NCI-H1417 (cell line): ENCODE measurements at places on chromosomes 6 and 20.

DNA sequence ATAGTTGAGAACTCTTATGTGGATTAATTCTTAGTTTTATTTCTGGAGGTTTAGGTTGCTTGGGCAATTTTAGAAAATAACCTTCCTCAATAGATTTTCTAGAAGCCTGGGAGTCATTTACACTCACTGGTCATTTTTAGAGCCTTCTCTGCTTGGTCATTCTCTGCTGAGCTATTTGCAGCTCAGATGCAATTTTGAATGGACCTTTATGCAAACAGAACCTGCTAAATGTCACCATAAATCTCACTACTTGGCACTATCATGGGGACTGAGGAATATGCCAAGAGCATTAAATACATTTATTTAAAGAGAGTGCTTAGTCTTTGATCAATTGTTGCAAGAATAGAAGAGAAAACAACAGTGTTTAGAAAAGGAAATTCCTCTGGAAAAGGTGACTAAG is 154.0 kb downstream of the CLVS2 start:
- no peak for DNase-seq

GRCh38 chr6:11353921-11354389 is 121.5 kb upstream of the NEDD9 start:
- DNase-seq: no peak

- no peak for DNase-seq
These were observed 13.4 kb downstream of the NAPB start for GRCh38 chr20:23407781-23408464.

- no peak for DNase-seq
These were observed 100.8 kb upstream of the GPR6 start for GRCh38 chr6:109877028-109878004.

DNA sequence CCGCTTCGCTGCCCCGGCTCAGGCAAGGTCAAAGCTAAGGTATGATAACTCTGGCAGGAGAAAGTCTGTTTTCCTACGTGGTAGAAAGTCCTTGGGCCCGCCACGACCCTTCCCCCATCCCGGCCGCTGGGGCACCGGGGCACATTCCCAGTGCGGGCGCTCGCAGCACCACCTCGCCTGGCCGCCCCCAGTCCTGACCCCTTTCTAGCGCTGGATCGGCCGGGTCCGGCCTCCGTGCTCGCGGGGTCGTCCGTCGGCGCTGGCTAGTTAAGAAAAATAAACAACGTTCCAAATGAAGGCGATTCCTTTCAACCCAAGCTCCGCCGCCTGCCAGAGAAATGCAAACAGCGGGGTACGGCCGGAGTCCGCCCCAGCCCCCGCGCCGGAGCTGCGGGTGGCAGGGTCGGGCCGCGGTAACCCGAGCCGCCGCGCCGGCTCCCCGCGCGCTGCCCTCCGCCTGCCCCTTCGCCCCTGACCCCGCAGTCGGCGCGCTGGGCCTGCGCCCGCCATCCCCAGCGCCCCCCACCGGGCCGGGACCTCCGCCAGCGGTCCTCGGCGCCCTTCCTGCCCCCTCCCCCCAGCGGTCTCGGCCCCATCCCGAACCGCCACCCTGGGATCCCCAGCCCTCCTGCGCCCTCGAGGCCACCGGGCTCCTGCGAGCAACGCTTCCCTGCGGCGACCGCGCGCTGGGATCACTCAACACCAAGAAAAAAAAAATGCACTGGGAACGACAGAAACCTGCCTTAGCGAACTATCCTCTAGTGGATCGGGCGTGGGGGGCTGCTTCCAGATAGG is 37.6 kb downstream of the NCR2 start:
- no peak for DNase-seq

DNA sequence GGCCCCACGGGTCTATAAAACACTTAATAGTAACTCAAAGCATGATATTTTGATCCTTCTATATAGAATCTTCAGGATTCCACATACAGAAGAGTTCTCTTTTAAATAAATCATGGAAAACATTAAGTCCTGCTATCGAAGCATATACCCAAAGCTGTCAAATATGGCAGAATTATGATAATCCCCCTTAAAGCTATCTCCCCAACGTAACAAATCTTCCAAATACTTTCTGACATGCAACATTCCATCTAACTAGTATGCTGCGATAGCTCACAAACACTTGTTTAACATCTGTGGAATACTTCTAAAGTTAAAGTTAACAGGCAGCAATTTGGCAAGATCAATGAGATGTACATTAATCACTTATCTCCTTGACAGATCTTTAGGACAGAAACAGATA is 371.0 kb upstream of the RUNX2 start:
- DNase-seq: no peak

GRCh38 chr6:12467706-12468670 is 177.8 kb downstream of the EDN1 start:
- no peak for DNase-seq

- DNase-seq: peak; percentile 80
These were observed 929 bp downstream of the CDH22 start for GRCh38 chr20:46307139-46307998.

DNA sequence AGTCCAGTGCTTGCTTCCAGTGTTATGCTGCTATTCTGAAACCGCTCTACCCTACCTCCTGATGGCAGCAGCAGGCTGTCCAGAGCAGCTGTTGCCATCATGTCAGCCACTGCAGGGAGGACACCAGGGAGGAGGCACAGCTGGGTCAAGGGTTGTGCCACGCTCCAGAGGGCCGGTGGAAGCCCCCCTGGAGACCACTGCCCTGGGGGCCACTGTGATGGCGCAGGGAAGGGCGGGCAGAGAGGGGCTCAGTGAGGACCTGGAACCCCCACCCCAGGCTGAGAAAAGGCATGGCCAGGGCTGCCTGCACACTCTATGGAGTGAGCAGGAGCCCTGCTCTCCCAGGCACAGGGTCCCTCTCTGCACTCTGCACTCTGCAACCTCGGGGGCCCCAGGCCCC is 271.3 kb upstream of the BTBD3 start:
- no peak for DNase-seq

GRCh38 chr6:158157064-158157764 is 10.8 kb downstream of the SERAC1 start:
- DNase-seq: no peak

DNA sequence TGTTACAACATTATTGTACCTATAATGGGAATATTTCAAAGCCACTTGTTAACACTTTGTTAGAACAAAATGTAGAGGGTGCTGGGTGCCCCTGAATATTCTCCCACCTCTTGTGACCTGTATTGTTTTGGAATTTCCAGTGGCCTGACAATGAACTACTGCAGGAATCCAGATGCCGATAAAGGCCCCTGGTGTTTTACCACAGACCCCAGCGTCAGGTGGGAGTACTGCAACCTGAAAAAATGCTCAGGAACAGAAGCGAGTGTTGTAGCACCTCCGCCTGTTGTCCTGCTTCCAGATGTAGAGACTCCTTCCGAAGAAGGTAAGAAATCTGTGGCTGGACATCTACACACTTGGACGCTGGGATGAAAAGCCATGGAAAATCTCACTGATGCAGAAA is 28.9 kb downstream of the PLG start:
- DNase-seq: no peak

DNA sequence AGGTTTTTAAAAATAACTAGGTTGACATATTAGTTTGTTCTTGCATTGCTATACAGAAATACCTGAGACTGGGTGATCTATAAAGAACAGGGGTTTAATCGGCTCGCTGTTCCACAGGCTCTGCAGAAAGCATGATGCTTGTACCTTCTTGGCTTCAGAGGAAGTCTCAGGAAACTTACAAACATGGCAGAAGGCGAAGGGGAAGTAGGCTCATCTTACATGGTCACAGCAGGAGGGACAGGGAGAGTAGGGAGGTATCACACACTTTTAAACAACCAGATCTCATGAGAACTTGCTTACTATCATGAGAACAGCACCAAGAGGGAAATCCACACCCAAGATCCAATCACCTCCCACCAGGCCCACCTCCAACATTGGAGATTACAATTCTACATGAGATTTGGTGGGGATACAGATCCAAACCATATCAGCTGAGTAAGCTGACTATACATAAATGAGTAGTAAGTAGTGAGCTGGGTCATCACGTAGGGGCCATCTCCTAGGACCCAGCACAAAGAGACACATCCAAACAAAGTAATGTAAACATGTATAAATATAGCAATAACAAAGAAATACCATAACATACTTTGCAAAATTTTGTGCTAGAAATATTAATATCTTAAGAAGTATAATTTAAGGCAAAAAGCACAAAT is 31.4 kb upstream of the SIRPG start:
- no peak for DNase-seq

DNA sequence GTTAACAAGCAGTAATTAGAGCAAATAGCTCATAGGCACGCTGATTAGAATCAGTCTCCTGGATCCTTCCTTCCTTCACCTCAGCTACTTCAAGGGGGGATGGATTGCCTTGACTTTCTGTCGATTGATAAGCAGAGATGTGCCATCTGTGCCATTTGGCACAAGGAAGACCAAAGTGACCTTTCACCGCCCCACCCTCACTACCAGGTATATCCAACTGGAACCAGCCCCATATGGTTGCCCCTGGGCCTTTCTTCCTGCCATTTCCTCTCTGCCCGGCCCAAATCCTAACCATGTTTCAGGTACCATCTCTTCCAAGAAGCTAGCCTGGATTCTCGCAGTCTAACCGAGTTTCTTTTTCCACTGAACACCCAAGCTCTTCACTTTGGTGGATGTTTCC is 8.7 kb upstream of the CPNE5 start:
- no peak for DNase-seq

DNA sequence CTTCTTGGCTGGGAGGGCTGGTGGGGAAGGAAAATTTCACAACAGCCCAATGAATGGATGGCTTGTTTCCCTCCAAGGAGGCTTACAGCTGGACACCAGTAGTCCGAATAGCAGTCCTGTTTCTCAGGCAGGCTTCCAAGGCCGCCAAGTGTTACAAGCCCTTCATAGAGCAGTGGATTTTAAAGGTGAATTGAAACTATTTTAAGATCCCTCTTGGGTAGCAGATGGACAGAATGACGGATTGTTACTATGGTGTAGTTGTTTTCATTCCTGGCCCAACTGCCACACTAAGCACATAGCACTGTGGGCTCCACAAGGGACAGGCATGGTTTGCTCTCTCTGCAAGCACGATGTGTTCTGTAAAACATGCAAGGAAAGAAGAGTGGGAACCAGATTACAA is 203.3 kb upstream of the TAB2 start:
- DNase-seq: no peak

- peak; percentile 4 for DNase-seq
These were observed 24.4 kb downstream of the QKI start for GRCh38 chr6:163438940-163439335.

- DNase-seq: no peak
These were observed 26.2 kb downstream of the TOP1 start for GRCh38 chr20:41054847-41055230.

DNA sequence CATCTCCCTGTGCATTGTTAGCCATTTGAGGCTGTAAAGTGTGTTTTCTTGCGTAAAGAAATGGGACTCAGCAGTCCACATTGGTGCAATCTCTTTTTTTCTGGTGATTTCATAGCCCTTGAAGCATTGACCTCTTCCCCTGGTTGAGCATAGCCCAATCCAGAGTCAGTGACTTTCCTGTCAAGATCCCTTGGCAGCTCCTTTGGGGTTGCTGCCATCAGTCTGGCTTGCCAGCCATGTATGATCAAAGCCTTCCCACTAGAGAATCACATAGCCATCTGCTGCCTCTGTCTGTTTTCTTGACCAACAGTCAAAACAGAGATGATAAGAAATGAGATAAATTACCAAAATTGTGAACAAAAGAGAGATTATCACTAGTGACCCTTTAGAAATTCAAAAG is 19.6 kb downstream of the HLA-A start:
- no peak for DNase-seq

DNA sequence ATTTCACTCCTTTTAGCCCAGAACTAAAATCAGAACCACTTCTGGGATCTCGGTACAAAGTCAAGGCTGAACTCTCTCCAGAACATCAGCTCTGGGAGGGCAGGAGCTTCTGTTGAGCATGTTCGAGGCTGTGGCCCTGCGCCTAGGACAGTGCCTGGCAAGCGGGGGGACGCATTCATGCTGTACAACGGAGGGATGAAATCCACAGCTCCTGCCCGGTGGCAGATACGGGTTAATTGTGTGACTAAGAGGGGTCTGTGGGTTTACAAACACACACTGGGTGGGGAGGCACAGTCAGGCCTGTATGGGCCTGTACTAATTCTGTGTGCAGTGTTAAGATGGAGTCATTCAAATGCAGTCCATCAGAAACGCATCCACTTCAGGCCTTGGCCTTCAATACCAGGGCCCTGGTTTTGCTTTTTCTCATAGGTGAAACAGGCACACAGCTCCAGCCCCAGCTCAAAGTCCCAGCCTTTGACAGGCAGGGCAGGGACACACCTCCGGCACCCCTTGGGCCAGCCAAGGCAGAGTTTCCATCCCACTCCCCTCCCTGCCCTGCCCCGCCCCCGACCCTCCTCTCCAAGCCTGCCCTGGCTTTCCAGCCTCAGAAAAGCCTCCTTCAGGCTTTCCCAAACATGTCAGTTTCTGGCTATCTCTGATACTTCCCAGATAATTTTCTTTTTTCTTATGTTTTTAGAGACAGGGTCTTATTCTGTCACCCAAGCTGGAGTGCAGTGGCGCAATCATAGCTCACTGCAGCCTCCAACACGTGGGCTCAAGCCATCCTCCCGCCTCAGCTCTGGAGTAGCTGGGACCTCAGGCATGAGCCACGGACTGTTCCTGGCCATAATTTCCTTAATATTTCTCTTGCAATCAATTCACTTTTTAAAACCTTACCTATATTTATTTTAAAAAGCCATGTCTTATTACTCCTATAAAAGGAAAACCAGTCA is 109.8 kb downstream of the SULF2 start:
- DNase-seq: no peak
